GM04504 (cell line): ENCODE measurements at places on chromosomes 6 and 20.

DNA sequence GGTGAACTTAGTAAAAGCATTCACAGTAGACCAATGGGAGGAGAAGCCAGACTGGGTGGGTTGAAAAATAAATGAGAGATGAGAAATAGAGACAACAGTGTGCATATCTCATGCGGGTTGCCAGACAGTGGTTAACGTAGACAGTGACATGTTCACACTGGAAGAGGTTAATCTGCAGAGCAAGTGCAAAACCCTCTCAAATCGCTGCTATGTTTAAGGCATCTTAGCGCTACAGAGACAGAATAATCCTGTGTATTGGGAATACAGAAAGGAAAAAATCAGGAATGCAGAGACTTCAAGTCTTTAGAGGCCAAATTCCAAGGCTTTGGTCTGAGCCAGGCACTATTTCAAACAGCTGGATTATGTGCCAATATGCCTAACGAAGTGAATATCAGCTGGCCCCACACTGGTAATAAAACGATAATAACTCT is 107.1 kb downstream of the TSHZ2 start:
- DNase-seq: no peak

- peak; percentile 70 for DNase-seq
Observed at GRCh38 chr6:20497216-20498040, 36.8 kb upstream of the CDKAL1 start.

GRCh38 chr6:15524861-15525401 is 137.9 kb downstream of the DTNBP1 start:
- DNase-seq: no peak

DNA sequence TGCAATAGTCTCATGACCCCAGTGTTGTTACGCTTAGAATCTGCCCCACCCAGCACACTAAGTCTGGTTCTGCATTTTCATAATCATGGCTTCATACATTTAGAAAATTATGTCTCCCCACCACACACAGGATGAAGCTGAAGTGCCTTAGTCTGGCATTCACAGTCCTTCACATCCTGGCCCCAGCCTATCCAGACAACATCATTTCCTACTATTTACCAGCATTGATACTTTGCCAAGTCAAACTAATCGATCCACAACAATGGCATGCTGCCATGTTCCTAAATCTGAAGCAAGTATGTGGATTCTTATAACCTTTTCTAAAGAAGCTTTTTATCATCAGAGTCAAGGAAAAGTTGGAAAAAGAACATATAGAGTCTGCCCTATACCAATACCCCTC is 132.4 kb upstream of the FBXL4 start:
- no peak for DNase-seq

- no peak for DNase-seq
Observed at GRCh38 chr20:23946206-23946605, 42.4 kb downstream of the GGTLC1 start.

DNA sequence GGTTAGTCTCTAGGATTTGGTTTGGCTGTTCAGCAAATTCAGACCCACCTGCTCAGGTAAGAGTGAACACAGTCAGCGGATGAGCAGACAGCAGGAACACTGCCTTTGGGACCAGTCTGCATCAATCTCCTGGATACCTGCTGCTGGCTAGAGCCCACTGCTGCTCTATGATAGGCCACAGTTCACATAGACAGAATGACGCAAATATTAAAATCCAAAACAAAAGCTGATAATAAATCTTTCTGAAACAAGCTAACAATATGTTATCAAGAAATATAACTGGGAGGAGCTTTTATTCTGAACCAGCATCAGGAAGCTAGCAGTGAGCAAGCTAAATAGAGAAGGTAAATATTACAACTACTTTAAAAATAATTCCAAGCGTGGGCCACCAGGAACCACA is at the start of gene TAAR1:
Gene TAAR1, minus strand, starts transcription at position 101 of the 400 bp plus-strand sequence. CDS start 13,179 bp downstream, outside the sequence.
- no peak for DNase-seq

DNA sequence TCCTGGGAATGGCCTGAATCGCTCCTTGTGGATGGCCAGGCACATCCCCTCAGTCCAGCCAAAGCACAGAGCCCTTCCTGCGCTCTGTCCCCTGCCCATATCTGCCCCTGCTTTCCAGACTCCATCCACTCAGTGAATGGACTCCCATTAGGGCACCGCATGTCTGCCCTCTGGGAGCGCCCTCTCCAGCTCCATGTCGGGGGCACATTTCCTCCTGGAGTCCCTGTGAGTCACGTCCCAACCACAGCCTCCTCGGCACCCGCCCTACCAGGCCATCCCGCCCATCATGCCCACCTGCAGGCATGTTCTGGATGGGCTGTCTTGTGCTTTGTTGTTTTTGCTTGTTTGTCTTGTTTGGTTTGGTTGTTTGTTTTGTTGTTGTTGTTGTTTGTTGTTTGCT is 96.8 kb downstream of the PSMB1 start:
- DNase-seq: no peak

DNA sequence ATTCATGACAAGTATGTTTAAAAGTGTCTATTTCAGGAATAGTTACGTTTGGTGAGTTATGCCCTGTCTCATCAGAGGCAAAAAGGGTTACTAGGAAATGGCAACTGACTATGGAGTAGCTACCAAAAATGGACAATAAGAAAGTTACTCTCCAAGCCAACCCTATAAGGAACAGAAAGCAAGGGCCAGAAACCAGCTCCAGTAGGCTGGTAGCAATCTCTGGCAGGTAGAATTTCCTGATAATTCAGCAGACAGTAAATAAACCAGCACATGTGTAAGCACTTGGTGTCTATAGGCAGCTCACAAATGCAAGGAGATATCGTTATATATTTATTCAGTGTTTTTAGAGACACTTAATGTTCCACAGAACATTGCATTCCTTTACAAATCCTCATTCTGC is 20.3 kb downstream of the SOX4 start:
- DNase-seq: no peak

DNA sequence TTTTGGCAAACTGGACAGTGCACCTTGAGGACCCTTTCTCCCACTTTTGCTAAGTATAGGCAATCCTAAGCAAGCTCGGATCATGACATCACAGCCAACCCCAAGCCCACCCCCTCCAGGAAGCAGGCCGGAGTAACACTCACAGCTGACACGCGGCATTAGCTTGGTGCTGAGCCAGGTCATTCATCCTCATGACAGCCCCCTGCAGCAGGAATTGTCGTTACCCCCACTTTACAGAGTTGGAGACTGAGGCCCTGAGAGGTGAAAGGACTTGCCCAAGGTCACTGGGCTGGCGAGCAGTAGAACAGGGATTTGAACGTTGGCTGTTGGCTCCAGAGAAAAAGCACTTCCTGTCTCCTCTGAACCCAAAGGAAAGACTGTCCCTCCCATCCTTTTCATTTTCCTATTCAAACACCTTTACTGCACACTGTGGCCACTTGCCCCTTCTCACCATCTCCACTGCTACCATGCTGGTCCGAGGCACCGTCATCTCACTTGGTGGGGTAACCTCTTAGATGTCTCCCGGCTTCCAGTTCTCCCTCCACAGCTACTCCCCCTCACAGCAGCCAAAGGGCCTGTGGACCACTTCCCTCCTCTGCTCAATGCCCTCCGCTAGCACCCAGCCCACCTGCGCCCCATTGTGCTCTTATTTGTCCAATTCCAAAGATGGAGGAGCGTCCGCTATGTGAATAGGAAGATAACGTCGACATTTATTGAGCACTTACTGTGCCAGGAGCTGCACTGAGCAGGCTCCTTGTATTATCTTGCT is 84.7 kb downstream of the PREX1 start:
- DNase-seq: no peak

- DNase-seq: peak; percentile 69
Observed at GRCh38 chr6:149863698-149864577, at the start of gene LRP11. Gene LRP11 (minus strand): TSS chr6:149864359. CDS start chr6:149864020, 339 bp downstream.

GRCh38 chr6:4853349-4853748 is 77.1 kb downstream of the CDYL start:
- no peak for DNase-seq

- DNase-seq: no peak
Observed at GRCh38 chr20:10249048-10249770, 30.6 kb downstream of the SNAP25 start.

- DNase-seq: no peak
Observed at GRCh38 chr6:73388433-73388799, 6.2 kb upstream of the DDX43 start.

DNA sequence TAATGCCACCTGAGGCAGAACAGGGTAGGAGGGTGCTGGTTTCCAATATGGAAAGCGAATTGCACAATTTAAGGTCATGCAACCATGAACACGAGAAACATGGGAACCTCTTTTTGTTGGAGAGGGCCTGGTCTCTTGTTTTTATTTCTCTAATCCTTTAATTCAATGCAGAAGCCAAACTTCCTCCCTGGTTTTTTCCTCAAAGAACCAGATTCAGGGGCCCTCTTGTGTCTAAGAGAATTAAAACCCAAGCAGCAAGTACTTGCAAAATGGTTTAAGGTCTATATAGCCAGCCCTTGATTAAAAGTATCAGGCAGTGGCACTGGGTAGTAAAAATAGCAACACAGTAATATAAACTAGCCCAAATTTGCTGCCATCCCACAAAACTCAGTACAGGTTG is 19.5 kb downstream of the GSTA4 start:
- no peak for DNase-seq

DNA sequence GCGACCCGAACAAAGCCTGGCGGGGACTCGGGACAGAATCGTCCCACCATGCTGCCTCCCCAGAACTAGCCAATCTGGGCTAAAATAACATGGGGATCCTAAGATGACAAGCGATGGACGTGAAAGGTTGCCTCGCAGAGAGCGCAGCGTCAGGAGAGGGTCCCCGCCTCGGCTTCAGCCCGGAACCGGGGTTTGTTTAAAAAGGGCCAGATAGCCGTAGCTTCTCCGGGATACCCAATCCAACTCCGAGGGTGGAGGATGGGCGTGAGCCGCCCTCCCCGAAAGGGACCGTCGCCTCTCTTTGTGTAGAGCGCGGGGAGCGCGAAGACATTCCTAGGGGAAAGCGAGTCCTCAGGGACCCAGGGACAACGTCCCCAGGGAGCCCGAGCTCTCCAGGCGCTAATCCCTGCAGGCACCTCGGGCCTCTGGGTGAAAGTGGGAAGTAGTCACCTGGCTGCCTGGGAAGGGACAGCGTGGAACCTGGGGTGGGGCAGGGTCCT is 643 bp downstream of the CD24 start:
- no peak for DNase-seq

GRCh38 chr6:21972516-21972915 is 324.3 kb downstream of the PRL start:
- DNase-seq: no peak

DNA sequence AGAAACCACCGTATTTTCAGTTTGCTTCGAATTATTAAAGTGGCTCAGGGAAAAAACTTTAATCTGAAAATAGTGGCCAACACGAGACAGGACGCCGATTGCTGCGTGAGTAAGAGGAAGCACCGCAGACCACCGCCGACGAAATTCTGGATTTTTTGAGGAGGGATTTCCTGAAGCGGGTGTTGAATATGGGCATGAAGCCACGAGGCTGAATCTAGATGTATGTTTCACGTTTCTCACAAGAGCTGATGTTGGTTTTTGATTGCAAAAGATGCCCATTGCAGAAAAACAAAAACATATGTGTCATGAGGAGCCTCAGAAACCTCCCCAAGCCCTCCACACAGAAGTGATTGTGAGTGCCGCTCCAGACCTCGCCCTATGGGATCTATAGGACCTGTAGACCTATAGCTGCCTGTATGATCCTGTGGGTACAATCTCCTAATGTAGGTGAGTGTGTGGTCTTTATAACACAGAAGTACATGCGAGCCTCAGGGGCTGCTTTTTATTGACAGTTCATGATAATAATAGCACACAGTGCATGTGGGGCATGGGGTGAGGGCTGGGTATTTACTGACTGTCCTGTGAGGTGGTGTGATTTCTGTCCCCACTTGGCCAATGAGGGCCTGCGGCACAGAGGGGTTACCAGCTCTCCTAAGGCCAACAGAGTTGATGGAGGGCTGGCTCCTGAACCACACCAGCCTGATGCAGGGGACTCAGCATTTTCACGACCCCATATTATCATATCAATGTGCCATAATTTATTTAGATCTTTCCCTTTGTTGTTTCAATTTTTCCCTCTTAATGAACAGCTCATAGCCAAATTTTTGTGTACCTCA is 243.9 kb downstream of the DLL1 start:
- no peak for DNase-seq

DNA sequence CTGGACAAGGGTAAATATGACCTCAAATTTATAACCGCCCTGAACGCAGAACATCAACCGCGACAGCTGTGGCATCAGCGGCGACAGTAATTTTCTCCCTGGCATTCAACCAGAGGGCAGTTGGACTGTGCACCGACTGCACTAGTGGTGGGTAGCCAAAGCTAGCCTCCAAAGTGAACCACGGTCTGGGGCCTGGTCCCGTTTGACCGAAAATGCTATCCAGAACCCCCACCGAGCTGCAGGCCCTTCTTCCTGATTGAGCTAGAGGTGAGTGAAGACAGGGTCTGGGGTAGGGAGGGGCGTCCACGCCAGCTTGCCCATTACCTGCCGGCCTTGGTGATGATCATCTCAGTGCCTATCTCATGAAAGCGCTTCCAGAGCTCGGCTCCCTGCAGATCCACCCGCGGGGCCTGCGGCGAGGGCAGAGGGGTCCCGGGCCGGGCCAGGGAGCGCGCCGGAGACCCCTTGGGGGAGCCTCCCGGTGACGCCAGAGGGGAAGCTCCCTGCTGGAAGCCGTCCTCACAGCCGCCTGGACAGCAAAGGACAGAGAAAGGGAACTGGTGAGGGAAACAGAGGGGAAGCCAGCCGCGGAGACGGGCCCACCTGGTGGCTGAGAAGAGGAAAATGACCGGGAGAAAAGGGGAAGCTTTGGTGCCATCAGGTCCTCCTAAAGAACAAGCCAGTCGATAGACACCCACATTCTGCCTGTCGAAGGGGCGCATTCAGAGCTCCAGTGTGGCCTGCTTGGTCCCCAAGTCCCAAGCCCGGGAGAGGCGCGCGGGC is 2.0 kb downstream of the TBX18 start:
- peak; percentile 35 for DNase-seq

GRCh38 chr20:61665528-61666470 is 399.9 kb downstream of the TAF4 start:
- no peak for DNase-seq

DNA sequence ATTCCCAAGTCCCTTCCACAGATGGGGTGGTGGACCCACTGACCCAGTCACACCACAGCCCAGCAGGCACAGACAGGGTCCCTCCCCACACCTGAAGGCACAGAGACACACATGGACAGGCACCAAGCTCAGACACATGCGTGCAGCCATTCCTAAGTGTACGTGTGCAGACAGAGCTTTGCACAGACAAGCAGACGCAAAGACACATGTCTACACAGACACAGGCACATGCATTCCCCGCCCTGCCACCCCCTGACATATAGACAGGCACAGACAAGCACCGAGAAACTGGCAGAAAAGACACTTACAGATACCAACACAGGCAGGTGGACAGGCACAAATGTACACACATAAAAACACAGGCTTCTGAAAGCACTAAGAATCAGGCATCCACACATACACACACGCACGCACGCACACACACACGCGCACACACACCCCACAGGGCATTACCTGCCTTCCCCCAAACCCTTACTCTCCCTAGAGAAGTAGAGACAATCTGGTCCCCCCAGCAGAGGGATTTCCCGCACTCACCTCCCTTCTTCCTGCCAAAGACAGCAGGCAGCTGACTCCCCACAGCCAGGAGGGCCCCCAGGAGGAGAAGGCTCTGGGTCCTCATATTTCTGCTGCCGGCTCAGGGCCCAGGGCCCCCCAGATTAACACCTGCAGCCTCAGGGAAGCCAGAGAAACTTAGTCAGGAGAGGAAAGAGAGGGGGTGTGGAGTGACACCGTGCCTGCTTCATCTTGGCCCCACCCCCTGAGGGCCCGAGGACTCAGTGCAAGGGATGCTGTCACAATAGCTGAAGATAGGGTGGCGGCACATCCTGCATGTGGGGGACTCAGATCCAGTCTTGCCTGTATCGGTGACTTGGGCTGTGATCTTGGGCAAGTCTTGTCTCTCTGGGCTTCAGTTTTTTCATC is at the start of gene WFDC5:
Gene WFDC5, minus strand, starts transcription at position 710 of the 921 bp plus-strand sequence. Its CDS starts 91 bp downstream, at position 619.
- DNase-seq: no peak

GRCh38 chr6:129402244-129402643 is 307.7 kb downstream of the ARHGAP18 start:
- peak; percentile 8 for DNase-seq
